ENCODE measurements at places on chromosomes 2 and 18.

DNA sequence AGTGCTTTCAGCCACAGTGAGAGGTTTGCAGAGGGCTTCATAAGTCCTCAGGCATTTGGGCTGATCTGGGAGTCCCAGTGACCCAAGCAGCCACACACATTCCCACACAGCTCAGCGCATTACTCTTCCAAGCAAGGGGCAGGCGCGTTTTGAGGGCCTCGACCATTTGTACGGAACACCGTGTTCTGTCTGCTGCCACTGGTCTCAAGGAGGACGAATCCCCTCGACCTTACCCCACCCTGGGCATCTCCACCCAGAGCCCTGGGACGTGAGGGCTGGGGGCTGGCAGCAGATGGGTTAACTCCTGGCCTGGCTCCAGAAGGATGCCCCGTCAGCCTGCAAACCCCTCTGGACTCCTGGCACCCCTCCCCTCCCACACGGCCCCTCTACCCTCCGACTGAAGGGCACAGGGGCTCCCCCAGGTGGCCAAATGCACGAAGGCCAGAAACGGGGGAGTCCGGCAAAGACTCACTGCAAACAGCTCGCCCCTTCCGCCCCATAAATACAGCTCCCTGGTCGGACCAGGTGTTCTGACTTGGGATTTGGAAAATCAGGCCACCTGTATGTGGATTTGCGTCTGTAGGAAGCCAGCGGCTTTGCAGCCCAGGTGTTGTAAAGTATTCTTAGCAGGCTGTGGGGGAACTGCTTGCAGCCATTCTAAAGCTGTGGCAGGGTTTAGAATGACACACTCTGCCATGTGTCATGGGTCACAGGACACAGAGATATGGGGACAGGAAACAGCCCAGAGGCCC, 33.6 kb upstream of the PTMA start:
- no peak for DNase-seq

DNA sequence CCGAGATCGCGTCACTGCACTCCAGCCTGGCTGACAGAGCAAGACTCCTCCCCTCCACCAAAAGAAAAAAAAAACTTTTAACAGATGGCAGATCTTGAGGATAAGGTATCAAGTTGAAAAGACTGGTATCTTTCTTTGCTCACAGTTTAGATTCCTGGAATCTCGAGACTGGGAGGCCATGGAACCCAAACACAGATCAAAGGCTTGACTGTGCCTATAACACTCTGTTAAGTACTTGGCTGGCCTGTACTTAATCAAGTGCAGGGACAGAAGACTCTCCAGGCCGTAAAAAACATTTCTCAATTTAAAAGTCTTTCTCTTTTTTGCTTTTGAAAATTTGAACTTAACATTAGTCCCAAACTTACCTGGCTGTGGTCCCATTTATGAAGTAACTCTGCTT, 107.1 kb upstream of the ZNF516 start:
- DNase-seq, result no peak

DNA sequence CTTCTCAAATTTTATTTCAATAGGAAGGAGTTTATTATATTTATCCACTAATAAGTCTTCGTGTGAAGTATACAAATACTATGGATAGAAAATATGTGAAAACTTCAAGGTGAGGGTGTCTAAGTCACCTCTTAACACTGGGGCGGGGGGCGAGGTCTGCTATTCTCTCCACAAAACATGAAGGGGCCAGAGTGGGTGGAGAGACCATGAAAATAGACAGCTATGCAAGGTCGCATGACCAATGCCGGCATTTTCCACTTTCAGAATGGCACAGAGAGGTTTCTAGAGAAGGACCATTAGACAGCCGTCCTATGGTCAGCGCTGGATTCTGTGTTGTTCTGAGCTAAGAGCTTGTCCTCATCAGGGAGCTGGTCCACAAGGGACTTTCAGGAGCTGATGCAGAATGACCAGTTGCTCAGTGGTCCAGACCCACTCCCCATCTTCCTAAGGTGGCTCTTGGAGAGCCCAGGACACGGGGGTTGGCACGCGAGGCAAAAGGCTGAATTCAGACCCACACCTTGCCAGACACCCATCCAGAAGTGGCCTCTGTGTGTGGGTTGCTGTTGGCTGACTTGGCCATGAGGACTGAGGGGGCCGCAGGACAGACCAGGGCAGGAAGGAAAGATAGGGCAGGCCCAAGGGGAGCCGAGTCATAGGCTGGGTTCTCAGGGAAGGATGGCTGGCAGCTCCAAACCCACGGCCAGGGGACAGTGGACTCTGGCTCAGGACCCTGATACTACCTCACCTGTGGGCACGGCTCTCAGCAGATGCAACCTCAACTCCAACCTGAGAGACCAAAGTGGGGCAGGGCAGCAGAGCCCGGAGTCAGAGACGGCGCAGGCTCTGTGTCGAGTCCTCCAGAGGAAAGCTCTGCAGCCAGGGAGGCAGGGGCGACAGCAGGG, 69.8 kb downstream of the NDUFA10 start:
- DNase-seq, result no peak

DNA sequence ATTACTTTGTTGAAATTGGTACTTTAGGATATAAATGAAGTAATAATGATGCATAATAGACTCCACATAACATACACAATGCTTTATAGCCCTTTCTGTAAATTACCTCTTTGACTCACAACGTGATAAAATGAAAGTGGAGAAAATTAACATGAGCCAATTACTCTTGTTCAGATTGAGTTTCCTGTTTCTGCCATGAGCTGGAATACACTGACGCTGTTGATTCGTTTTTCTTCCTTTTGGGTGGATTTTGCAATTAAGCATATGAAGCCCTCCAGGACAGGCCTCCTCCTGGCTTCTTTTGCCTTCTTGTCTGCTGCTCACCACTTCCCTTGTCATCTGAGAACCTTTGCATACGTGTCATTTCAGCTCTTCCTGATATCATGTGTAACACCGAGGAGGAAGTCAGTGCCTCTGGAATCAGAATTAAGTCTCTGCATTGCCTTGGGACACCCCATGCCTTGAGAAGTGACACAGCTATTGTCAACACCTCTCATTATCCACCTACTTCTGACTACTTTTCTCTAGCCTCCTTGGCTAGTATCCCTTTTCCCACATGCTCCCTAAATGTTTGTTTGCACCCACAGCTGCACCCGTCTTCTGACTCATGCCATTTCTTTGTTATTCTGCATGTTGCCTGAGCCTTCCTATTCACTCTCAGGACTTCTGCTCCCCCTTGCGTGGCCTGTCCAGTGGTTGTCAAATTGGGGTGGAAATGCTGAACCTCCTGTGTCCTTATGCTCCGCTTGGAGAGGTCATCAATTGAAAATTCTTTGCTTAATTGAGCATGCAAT, 134.1 kb downstream of the FMNL2 start:
- no peak for DNase-seq

- no peak for DNase-seq
These were observed 250.9 kb downstream of the FBXO15 start for GRCh38 chr18:73896685-73897084.

DNA sequence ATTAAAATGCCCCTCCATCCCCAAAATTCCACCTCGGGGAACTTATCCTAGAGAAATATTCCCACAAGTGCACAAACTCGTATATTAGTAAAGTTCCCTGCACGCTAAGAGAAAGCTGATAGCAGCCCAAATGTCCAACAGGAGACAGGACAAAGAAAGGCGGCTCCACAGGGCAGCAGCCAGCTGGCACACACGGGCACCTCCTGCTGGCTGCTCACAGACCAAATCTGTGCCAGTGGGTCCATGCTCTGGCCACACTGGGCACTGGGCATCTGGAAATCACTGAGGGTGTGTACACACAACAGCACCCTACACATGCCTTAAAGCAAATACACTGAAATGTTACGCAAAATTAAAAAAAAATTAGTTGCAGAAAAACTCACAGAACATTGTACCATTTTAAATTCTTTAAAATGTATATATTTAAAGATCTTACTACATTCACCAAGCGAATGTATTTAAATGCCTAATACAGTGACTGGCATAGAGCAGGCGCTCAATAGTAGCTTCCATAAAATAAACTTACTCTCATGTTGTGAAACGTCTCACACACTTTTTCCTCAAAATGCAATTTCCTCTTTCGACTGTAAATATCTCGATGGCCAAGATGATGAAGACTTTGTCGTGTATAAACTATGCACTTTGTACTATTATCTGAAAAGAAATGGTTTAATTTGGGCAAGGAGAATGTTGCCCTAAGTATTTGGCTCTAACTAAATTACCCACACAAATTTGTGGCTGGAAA, 19.4 kb downstream of the ZNF516 start:
- no peak for DNase-seq

DNA sequence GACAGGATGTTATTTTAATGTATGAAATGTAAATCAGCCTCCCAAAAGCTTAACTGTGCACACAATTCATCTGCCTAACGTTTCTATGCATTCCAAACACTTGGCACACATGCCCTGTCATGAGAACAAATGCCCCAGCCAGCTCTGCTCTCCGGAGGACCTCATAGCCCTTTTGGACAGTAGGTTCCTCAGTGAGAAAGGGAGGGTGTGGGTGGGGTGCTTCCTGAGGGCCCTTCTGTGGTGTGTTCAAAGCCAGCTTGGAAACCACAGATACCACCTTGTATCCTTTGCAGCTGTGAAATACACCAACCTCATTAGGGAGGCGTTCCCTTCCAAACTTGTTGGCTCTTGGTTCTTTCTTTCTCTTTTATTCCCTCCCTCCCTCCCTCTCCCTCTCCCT, 102.2 kb upstream of the ASB18 start:
- DNase-seq, result no peak

DNA sequence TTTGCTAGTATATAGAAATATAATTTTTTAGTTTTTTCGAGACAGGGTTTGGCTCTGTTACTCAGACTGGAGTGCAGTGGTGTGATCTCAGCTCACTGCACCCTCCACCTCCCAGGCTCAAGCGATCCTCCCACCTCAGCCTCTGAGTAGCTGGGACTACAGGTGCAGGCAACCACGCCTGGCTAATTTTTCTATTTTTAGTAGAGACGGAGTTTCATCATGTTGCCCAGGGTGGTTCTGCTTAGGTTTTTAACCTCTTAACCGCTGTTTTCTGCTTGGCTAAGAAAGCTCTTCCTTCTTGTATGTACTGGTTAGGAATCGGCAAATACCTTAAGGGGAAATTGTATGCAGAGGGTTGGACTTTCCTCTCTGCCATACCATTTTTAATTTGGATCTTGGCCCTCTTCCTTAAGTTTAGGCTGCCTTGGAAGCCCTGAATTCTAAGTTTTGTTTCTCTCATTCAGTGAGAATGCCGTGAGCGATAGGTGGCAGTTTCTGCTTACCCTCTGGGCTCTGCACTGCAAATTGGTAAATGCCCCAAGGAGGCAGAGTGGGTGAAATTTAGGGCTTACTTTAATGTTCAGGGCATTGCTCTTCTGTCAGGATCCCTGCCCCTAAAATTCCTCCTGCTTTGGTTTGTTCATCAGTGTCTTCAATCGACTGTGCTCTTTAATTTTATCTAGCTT, 32.3 kb downstream of the EML6 start:
- no peak for DNase-seq

- no peak for DNase-seq
These were observed 694 bp upstream of the HPCAL1 start for GRCh38 chr2:10301941-10302478.

DNA sequence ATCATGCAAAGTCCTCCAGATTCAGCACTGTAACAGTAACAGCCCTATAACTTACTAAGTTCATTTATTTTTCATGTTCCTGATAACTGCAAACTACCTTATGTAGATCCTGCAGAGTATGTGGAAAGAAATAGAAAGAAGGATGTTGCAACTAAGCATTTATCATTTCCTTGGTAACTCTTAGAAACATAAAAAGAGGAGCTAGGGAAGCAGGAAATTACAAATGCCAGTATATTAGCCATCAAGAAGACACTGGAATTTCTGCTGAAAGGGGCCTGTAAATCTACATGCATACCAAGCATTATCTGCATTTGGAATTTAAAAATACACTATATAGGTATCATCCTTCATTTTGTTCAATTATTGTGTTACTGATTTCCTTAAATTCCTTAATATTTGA, 66.8 kb downstream of the PDE11A start:
- DNase-seq, result no peak

DNA sequence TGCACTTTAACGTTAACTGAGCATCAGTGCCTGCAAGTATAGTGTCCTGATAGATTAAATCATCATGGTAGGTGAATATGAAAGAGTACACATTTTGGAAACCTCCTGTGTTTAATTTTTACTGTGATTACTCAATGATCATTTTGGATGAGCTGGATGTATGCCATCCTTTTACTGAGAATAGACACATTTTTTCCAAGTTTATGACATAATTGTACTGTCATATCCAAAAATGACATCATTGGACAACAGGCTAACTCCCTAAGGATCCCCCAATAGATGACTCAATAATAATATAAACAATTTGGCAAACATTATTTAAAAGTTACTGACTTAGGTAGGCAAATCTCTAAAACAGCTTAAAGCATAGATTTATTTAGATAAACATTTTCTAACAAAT, 410.8 kb upstream of the REG3G start:
- DNase-seq, result no peak

DNA sequence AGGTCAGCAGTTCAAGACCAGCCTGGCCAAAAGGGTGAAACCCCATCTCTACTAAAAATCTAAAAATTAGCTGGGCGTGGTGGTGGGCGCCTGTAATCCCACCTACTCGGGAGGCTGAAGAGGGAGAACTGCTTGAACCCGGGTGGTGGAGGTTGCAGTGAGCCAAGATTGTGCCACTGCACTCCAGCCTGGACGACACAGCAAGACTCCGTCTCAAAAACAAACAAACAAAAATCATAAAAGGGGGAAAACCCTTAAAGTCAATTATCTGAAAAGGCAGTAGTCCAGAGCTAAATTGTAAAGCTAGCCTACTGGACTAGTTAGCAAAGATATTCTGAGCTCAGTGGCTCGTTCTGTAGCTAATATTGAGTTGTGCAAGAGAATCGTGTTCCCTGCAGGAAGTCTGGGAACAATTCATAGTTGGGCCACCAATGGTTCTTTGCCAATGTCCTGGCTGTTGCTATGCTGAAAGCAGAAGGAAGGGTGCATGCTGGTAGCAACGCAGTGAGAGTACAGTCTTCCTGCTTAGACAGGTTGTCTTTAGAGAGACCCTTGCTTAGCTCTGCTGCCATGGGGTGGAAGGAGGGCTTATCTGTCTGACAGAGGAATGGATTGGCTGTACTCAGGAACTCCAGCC, 4.3 kb downstream of the TGOLN2 start:
- DNase-seq, result no peak

DNA sequence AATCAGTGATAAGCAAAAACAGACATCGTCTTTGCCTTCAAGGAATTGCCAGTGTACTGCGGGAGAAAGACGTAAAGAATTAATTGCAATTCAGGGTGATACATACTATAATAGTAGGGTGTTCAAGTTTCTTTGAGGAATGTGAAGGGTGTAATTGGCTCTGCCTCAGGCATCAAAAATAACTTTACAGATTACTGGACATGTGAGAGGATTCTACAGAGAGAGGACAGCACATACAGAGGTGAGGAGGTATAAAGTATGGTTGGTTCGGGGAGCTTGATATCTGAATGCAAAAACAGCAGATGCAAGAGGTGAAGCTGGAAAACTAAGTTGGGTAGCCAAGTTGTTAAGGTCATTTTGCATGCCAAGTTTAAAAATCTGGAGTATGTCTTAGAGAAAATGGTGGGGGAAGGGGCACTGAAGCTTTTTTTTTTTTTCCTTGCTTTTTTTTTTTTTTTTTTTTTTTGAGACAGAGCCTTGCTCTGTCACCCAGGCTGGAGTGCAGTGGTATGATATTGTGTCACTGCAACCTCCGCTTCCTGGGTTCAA, 227.5 kb upstream of the FOSL2 start:
- DNase-seq, result no peak
